ENCODE measurements at places on chromosomes 6 and 20.

DNA sequence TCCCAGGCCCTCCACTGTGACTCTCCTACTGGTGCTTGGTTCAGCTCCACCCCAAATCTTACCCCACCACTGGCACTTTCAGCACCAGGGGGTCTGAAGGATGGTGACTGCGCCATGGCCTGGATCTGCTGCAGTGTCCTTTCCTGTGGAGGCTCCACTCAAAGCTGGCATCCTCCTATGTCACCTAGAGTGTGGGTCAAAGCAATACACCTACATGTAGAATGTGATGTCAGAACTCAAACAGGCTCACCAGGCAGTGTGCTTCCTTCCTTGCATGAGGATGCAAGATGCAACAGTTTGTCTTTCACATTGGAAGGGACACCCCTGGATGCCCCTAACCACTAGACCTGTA, 32.8 kb upstream of the MICB start:
- DNase-seq: no peak

GRCh38 chr6:166957087-166957804, 896 bp upstream of the RNASET2 start:
- no peak for DNase-seq

DNA sequence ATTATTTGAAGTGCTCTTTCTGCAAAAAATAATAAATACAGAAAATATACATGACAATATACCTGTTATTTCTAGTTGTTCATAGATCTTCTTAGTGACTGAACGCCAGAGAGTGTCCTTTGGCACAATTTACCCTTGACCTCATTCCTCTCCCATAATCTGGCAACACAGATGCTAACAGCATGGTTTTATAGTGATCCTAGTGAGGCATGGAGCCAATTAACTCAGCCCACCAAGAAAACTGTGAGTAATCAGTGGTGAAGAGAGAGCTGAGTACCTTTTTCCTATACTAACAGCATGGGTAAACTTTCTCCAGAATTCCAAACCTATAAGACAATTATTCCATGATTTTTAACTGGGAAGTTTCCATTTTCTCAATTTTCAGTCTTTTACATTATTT, 61.0 kb downstream of the VGLL2 start:
- DNase-seq: no peak

GRCh38 chr20:40339661-40340449, 349.2 kb downstream of the MAFB start:
- DNase-seq: no peak

- no peak for DNase-seq
These were observed 54.6 kb downstream of the PHF3 start for GRCh38 chr6:63690221-63690620.

DNA sequence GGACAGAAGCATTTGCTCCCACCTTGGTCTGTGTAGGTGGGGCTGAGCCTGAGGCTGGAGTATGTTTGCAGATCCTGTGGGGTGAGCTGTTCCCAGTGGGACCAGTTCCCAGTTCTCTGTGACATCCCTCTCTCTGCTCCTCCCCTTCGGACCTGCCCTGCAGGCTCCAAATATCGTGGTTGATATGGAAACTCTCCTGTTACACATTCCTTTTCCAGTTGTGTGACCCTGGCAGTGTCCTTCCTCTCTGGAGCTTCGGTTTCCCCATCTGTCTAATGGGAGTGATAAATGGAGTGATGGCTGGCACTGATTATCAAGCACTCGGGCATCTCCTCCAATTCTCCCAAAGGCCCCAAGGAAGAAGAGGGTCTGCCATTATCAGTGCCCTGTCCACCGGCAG, 15.7 kb upstream of the TGM2 start:
- no peak for DNase-seq

GRCh38 chr6:89050155-89050554, 30.4 kb upstream of the PNRC1 start:
- peak; percentile 95 for DNase-seq

DNA sequence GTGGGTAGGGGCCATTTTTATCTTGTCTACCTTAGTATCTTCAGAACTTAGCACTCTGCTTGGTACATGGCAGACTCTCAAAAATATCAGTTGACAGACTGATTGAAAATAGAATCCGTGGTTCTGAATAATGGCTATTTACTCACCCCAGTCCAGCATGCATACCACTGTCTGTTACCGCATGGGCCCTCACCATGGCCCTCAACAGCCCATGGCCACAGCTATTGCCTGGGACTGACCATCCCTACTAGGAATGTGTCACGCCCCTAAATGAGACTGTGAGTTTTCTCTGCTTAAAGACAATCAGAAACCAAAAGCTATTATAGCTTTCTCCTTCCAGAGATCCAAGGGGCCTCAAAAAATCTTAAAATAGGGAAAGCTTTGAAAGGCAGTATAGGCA, 207.7 kb downstream of the ATXN1 start:
- DNase-seq: no peak

DNA sequence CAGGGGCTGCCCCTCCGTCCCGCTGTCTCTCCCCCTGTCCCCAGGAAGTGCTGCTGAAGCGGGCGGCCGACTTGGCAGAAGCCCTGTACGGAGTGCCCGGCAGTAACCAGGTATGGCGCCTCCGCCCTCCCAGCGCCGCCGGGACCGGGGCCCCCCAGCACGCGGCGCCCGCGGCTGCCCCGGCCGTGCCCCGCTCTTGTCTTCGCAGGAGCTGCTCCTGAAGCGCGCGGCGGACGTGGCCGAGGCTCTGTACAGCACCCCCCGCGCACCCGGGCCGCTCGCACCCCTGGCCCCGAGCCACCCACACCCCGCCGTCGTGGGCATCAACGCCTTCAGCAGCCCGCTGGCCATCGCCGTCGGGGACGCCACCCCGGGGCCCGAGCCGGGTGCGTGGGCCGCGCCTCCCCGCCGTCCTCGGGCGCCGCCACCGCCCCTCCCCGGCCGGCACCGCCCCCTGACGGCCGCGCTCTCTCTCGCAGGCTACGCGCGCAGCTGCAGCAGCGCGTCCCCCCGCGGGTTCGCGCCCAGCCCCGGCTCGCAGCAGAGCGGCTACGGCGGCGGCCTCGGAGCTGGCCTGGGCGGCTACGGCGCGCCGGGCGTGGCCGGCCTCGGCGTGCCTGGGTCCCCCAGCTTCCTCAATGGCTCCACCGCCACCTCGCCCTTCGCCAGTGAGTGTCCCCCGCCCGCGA, 48.4 kb downstream of the CPXM1 start:
- no peak for DNase-seq

- DNase-seq: no peak
These were observed 68.5 kb downstream of the CNKSR3 start for GRCh38 chr6:154441995-154442310.

DNA sequence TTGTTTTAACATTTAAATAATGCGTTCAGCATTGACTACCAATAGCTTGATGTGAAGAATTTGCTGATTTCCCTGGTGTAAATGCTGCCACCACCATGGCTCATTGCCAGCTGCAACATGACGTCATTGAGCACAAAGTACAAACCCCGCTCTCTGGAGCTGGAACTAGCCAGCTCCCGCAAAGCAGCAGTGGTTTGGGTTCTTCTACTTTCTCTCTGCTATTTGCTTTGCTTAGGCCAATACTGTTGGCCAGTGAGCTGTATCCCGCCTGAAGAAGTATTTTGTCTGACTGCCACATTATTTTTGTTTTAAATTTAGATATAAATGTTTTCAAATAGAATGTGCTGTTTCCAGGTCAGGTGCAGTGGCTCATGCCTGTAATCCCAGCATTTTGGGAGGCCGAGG, 47.4 kb upstream of the KIF13A start:
- no peak for DNase-seq

DNA sequence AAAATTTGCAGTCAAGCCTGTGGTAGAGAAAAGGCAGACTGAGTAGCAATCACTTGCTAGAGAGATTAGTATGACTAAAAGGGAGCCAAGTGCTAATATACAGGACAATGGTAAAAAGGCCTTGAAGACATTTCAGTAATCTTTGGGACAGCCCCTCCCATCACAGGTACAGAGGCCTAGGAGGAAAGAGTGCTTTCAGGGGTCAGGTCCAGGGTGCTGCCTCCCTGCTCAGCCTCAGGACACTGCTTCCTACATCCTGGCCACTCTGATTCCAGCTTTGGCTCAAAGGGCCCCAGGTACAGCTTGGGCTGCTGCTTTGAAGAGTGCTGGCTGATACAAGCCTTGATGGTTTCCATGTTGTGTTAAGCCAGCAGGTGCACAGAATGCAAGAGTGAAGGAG, 543.5 kb downstream of the MMUT start:
- DNase-seq: no peak

DNA sequence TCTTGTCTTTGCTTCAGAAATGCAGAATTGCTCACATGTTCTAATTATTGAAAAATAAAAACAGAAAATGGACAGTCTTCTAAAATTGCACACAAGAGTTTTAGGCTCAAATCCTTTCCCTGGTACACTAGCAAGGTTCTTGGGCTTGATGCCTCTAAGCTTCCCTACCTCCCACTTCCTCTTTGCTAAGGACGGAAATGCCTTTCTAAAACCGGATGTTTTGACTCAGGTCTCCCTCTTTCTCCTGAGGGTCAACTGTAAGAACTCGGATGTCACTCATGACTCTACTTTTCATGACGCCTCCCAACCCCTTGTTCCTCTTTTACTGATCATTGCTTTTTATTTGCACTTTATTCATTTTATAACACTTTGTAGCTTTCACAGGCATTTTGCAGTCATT, 613.5 kb downstream of the C6orf118 start:
- no peak for DNase-seq

DNA sequence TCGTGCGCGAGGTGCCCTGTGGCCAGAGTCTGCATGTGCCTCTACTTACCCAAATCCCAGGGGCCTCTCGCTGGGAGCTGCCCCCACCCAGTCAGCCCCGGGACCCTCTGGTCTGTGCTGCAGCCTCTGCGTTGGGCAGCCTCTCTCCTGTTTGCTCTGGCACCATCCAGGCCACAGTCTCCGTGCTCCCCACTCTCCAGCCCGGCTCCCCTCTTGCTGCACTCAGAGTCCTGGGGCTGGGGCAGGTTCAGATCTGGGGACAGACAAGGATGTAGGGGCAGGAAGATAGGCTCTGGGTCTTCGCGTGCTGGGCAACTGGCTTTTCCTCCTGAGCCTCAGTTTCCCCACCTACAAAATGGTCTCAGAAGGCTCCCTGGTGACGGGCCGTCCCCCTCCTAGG, 70.8 kb upstream of the GATA5 start:
- no peak for DNase-seq

GRCh38 chr6:113870917-113871316, 13.8 kb downstream of the MARCKS start:
- DNase-seq: no peak

- DNase-seq: peak; percentile 75
These were observed 190.2 kb upstream of the SNX9 start for GRCh38 chr6:157632821-157633220.

DNA sequence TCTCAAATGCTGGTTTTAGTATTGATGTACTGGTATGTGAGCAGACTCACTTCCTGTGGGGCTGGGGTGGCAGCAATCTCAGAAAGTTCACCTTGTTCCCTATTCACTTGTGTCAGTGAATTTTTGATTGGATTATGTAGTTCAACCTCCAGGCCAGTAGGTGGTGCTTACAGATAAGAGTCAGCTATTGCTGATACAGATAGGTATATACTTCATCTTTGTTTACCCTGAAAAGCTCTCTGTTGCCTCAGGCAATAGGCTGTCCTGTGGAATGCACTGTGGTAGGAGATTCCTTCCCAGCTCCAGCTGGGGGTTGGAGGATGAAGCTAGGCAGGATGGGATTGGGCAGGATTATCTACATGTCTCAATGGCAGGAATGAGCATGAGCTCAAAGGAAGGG, 851.2 kb upstream of the EYS start:
- DNase-seq: no peak

DNA sequence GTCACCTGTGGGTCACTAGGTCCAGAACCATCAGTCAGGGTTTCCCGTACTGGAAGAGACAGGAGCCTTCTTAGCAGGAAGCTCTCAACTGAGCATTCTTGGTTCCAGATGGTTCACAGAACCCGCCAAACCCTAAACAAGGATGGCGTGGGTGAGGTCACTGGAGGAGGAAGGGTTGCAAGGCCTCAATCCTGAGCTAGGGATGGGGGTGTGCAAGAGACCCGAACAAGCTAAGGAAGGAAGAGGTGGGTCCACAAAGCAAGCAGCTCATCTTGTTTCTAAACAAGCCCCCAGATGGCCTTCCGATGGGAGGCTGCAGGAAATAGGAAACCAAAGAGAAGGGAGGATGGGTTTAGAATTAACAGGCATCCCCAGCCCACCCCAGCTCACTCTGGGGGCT, 92.7 kb downstream of the PREX1 start:
- no peak for DNase-seq

DNA sequence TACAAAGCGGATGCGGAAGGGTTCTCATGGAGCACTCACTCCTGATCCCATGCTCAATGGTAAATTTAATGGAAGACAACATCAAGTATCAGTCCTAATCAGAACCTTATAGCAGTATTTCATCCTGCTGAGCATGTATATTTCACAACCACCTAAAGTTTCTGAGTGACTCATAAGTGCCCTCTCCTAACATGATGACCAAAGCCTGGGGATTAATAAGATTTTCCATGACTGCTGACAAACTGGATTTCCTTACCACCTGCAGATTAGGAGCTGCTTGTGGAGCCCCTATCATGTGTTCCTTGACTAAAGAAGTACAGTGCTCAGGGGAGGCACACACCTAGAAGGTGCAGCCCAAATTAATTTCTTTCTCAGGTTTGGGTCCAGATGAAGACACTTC, 112.8 kb downstream of the INSM1 start:
- DNase-seq: peak; percentile 80

GRCh38 chr6:134340179-134340975, 22.5 kb upstream of the SGK1 start:
- DNase-seq: peak; percentile 40

DNA sequence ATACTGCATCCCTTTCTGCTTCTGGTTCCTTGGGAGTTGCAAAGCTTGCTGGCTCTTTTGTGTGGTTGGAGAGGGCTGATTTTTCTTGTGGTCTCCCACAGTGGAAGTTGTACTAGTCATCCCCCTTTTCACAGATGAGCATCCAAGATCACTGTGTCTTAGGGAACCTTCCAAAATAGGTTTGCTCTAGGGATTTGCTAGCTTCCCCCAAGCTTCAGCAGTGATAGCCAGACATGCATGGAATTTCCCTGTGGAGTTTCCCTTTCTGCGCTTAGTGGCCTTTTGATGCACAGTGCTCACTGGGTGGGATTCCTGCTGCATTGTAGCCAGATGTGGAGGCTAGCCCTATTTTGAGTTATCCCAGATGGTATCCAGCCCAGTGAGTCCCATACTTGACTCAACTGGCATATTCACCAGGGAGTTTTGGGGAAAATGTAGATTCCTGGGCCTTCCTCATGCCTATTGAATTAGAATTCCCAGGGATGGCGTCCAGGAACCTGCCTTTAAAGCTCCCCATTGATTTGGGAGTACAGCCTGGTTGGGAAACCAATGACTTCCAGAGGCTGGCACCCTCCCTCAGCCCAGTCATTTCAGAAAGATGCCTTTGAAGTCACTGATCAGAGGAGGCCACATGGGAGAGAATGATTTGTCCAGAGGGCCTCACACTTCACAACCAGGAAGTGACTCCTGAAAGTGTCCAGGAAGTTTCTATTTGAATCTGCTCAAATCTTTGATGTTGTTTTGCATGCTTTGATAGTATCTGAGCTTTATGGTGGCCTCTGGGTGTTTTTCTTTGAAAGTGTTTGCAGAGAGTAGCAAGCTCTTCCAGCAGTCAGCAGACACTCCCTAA, 25.9 kb downstream of the PPARD start:
- peak; percentile 95 for DNase-seq
